Hematopoietic multipotent progenitor cell treated with erythropoietin and hydrocortisone succinate and interleukin-3 and kit ligand, for 15 days (in vitro differentiated cells): ENCODE measurements at places on chromosomes 7 and 10.
A peak's percentile ranks its signal among the peaks of the same experiment; 100 is the strongest.

- no peak for DNase-seq
Observed at GRCh38 chr7:127208860-127209259, 43.9 kb downstream of the GRM8 start.

- DNase-seq = no peak
Observed at GRCh38 chr10:25451401-25451800, 276.6 kb downstream of the GPR158 start.

- no peak for DNase-seq
Observed at GRCh38 chr10:126181626-126182025, 206.7 kb downstream of the ADAM12 start.

DNA sequence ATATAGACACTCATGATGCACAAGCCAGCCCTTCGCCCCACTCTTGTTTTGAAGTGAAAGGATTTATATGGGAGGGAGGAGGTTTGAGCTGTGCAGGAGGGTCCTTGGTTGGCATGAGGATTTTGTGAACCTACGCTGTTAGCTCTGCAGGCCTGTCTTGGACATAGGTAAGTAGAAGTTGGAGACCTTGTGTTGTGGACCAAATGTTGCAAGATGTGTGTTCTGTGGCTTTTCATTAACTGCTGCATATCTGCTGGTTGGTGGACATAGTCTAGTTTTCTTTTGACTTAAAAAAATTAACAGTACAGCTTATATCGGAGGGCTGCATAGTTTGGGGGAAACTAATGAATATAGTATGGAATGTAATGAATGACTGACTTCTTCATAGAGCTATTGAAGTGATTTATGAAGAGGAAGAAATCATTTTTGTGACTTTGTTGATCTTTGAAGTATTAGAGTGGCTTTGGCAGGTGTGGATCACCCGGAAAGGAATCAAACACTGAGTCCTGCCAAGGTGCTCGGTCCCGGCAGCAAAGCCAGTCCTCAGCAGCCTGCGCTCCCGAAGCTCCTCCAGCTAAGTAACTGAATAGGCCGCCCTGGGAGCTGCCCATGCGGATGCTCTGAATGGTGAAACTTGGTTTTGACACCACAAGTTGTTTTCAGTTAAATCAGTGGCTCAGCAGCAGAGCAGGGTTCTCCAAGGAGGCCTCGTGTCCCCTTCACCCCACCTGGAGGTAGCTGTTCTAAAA lies 3.2 kb downstream of the MGMT start:
- DNase-seq = no peak

- DNase-seq = peak; percentile 80
Observed at GRCh38 chr10:73874267-73875138, at the start of gene CAMK2G. Gene CAMK2G (minus strand): TSS chr10:73874555. CDS start chr10:73874461, 94 bp downstream.

GRCh38 chr10:22228167-22228938 lies 10.5 kb upstream of the EBLN1 start:
- no peak for DNase-seq

- DNase-seq = no peak
Observed at GRCh38 chr10:25261558-25261957, 86.8 kb downstream of the GPR158 start.

- DNase-seq = no peak
Observed at GRCh38 chr7:30347226-30348082, 63.1 kb downstream of the ZNRF2 start.

GRCh38 chr7:155692317-155692716 lies 47.9 kb downstream of the RBM33 start:
- DNase-seq = no peak

- no peak for DNase-seq
Observed at GRCh38 chr7:105963038-105963667, at the start of gene CDHR3. Gene CDHR3 (plus strand): TSS chr7:105963264. CDS start chr7:105963319, 55 bp downstream.

DNA sequence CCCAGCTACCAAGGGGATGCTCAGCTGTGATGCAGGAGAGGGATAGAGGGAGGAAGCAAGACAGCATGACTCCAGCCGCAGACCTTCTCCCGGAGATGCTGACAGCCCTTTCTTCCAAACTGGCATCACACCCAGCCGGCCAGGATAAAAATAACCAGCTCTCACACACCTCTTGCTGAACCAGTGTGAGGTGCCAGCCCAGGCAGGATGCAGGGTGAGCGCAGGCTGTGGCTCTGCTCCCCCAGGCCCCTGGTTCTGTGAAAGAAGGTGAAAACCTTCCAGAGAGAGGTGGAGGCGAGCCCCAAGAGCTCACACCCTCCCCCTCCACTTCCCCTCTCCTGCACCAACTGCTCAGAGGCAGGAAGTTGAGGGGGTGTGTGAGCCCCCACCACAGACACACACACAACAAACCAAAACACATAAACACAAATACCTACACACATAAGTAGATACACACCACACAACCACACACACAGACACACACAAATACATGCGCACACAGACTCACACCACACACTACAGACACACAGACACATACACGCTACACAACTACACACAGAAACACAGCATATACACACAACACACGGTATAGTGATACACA lies 4.0 kb downstream of the GPR15LG start:
- no peak for DNase-seq

DNA sequence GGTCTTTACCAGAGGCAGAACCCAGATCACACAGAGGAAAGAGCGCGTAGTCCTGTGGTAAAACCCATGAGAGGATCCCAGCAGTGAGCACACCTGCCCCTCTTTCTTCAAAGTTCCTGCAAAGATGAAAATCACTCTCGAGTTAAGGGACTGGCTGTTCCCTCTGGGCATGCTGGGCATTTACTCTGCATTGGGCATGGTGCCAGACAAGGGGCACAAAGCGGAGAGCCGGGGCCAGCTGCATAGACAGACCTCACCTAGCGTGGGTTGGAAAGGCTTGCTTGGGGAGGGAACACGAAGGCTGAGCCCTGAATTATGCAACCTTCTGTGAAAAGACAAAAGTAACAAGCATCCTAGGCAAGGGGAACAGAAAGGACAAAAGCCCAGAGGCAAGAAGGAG lies 120.0 kb upstream of the TCERG1L start:
- no peak for DNase-seq

- DNase-seq = no peak
Observed at GRCh38 chr7:100169147-100169850, 882 bp upstream of the GAL3ST4 start.

DNA sequence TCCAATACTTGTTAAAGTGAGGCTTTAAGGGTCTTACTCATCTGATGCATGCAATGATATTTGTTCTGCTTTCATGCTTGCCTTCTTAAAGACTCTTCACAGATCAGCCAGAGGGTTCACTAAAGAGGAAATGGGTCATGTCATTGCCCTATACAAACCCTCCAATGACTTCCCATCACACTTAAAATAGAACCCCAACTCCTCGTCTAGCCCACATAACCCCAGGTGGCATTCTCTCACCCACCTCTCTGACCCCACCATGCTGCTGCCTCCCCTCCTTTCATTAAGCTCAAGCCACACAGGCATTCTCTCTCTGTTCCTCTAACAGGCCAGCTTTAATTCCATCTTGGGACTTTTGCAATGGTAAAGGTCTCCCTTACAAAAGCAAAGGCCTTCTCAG lies 253.6 kb downstream of the GRID1 start:
- DNase-seq = no peak

GRCh38 chr10:28190196-28190595 lies 112.7 kb downstream of the MPP7 start:
- no peak for DNase-seq

- DNase-seq = no peak
Observed at GRCh38 chr10:53719658-53720057, 947.1 kb upstream of the MBL2 start.

DNA sequence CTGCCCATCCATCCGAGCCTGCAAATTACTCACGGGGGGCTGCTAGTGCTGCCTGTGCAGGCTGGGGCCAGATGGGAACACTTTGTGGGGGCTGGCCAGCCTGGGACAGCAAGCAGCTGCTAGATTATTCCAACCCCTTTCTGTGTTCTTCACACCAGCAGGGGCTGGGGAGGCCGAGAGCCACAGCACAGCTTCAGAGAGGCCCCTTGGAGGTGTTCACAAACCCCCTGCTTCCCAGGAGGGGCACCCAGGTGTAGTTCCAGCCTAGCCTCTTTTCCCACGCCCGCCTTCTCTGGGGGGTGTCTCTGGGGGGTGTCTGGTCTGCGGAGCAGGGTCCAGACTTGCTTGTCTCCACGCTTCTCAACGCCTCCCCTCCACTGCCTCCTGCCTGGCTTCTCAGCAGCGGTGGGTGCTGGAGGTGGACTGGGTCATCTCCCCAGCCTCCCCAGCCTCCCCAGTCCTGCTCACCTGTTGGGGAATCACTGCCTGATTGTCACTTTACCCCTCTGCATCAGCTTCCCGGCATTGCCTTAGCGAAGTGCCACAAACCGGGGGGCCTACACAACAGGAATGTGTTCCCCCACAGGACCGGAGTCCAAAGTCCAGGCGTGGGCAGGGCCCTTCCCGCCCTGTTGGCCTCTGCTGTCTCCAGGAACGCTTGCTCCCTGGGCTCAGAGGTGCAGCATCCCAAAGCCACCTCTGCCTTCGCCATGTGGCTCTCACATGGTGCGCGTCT lies 74.0 kb upstream of the EN2 start:
- no peak for DNase-seq

GRCh38 chr7:50369143-50370026 lies 64.9 kb downstream of the IKZF1 start:
- peak; percentile 89 for DNase-seq

GRCh38 chr7:125661006-125661405 lies 731.4 kb upstream of the POT1 start:
- DNase-seq = no peak

DNA sequence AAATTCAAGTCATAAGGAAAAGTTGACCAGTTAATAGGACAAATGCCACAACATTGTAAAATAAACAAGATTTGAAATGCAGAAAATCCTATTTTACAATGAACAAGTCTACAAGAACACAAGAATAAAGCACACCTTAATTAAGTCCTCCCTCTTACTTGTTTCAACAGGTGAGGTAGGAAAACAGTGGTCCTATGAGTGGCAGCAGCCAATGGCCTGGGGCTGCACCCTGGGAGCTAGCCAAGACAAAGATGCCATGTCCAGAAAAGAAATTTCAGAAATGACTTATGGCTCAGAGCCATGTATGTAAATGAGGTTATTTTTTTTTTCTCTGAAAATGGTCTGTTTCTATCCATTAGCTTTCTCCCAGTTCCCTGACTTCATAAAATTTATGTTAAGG lies 14.3 kb downstream of the KLLN start:
- DNase-seq = no peak
